ENCODE measurements at places on chromosomes 12 and 14. TPM values are rescaled to one million over a fixed set of nuclear protein-coding genes. Genes with fewer than 3 reads are reported as not detected.

- no peak for DNase-seq
Observed at GRCh38 chr14:75440733-75441477, 13.1 kb downstream of the JDP2 start.

GRCh38 chr12:22399464-22400180 lies 65.1 kb upstream of the ST8SIA1 start:
- DNase-seq: no peak

DNA sequence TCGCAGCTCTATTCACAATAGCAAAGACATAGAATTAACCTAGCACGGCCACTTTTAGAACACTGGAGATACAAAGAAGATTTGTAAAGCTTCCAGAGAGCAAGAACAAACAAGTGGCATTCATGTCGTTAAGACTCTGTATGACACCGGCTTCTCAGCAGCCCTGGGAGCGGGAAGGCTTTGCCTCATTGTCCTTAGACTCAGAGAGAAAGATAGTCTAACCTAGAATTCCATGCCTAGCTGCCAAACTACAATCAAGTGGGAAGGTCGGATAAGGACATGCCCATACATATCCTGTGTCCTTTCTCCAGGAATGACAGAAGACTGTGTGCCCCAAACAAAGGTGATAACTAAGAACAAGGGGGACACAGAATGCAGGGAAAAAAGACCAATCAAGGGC lies 1038.3 kb downstream of the BCL11B start:
- DNase-seq: no peak

The VDR gene
- under 0.01 TPM for total RNA-seq
